ENCODE measurements at places on chromosomes 6 and 20.

- DNase-seq: no peak
Observed at GRCh38 chr20:5327356-5327755, 10.6 kb upstream of the PROKR2 start.

DNA sequence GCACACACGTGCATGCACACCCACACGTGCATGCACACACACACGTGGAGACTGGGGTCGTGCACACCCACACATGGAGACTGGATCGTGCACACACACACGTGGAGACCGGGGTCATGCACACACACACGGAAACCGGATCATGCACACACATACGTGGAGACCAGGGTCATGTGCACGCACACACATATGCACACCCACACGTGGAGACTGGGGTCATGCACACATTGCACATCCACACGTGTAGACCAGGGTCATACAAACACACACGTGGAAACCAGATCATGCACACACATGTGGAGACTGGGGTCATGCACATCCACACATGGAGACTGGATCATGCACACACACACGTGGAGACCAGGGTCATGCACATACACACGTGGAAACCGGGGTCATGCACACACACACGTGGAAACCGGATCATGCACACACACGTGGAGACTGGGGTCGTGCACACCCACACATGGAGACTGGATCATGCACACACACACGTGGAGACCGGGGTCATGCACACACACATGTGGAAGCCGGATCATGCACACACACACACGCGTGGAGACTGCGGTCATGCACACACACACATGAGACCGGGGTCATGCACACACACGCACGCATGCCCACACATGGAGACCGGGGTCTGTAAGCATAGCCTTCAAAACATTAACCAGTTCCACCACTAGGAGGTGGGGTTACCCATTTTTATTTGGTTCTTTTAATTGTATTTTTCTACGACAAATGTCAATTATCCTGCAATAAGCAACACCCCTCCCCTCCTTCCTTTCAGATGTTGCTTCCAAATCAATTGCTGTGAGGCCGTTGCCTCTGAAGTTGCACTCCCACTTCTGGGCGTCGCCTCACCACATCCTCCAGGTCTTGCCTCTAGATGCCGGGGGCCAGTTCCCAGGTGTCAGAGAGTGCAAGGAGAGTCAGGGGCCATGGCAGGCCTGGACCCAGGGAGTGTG lies 95.8 kb downstream of the TMEM242 start:
- no peak for DNase-seq

- no peak for DNase-seq
Observed at GRCh38 chr6:43310134-43310533, 1.5 kb upstream of the CRIP3 start.

DNA sequence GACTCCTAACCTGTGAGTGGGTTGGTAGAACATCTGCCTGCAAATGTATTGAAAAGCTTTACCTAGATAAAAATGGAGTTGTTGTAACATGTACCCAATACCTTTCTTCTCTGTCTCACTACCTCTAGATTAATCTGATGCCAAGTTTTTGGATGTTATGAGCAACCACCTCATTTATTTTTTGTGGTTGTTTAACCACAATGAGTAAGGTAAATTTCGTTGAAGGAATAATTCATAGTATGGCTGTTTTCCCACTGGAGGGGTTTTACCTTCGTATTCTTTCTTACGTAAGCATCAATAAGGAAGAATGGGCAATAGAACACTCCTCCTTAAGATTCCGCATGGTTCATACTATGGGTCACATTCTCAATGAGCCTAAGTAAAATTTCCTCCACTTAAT lies 165.4 kb downstream of the CDH26 start:
- no peak for DNase-seq

Measured in NCI-H2081 treated with DMSO at 0.1 percent for 48 hours (cell line).